ENCODE measurements at places on chromosomes 1 and 21.

GRCh38 chr21:16154951-16155635 lies 425.3 kb downstream of the USP25 start:
- no peaks in the 10 kb centered on the region for H3K36me3 ChIP-seq
- no peak for DNase-seq
- H3K27me3 ChIP-seq, result no peaks in the 10 kb centered on the region
- H3K4me1 ChIP-seq, result no peaks in the 10 kb centered on the region
- no peak overlapping the region for H3K27ac ChIP-seq
- no peak overlapping the region for H3K4me3 ChIP-seq

DNA sequence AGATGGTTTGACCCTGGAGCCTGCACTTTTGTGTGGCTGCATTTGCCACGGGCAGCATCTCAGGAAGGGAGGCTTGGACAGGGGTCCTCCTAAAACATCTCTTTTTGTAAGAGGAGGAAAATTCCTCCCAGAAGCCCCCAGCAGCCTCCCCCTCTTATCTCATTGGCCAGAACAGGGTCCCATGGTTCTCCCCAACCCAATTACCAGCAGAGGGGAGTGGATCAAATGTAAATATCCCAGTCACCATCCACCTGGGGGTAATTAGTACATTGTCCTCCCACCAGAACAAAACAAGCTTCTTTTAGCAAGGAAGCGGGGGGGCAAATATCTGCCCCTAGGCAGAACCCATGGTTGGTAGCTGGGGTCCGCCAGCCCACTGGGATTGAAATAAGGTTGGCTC lies 44.7 kb upstream of the TENT5B start:
- H3K27me3 ChIP-seq, result no peaks in the 10 kb centered on the region
- no peak overlapping the region for H3K4me3 ChIP-seq
- H3K36me3 ChIP-seq, result no peaks in the 10 kb centered on the region
- H3K4me1 ChIP-seq, result no peaks in the 10 kb centered on the region

- no peaks in the 10 kb centered on the region for H3K4me1 ChIP-seq
- DNase-seq, result peak; percentile 49
- H3K4me3 ChIP-seq, result no peak overlapping the region
- no peaks in the 10 kb centered on the region for H3K27me3 ChIP-seq
- H3K27ac ChIP-seq, result no peak overlapping the region
Measured at GRCh38 chr1:202009326-202010179, 834 bp upstream of the ELF3 start.

DNA sequence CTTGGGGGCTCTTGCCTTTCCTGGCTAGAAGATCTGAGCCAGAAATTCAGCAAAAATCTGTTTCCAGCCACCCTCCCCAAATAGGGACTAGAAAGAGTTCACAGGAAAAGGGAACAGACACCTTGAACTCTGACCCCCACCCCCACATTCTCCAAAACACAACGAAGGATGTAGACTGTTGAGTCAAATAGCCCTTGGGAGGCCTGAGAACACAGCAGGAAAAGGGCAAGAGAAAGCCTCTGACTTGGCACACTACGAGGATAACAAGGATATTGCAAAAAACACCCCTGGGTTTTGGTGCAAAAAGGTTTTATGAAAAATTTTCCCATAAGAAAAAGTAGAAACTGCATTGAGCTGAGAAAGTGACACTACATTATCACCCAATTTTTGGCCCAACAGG lies 1.9 kb upstream of the YRDC start:
- no peak overlapping the region for H3K27ac ChIP-seq
- peaks cover 37% of the 10 kb centered on the region for H3K4me1 ChIP-seq
- H3K4me3 ChIP-seq, result peak overlapping the region; percentile 14
- peaks cover 35% of the 10 kb centered on the region for H3K36me3 ChIP-seq

DNA sequence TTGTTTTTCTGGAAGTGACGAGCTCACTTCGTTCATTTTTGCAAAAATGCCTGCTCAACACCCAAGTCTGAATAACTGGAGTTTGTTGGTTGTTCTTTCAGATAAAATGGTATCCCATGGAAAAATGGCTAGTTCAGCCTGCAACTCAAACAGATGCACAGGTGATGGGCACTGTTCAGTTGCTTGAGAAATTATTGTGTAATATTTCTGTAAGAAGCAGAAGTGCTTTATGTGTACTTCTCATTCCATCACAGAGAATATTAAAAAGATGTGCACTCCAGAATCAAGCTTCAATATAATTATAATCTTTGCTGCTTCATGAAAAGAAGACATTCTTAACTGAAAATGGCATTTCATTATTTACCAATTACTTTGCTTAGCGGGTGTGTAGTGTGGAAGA lies 9.1 kb downstream of the SYT2 start:
- no peak overlapping the region for H3K4me3 ChIP-seq
- DNase-seq, result no peak
- H3K4me1 ChIP-seq, result no peaks in the 10 kb centered on the region
- no peak overlapping the region for H3K27ac ChIP-seq

DNA sequence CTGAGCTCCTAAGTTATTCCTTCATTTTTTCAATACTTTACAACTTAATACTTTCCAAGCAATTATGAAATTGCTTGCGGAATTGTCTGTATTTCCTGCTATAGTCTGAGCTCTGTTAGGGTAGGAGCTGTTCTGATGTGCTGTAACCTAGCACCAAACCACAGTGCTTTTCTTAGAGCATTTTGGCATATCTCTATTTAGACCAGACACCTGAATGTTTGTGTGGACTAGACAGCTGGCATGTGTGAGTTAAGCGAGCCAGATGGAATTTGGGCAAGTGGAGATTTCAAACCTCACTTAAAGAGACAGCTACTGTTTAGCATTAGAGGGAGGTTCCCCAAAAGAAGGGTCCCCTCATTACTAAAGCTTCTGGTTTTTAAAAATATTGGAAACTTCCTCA lies 106.1 kb downstream of the RWDD3 start:
- H3K27ac ChIP-seq, result no peak overlapping the region
- no peaks in the 10 kb centered on the region for H3K4me1 ChIP-seq
- H3K4me3 ChIP-seq, result no peak overlapping the region
- H3K36me3 ChIP-seq, result no peaks in the 10 kb centered on the region
- no peak for DNase-seq

GRCh38 chr21:20618878-20619277 lies 379.3 kb upstream of the NCAM2 start:
- no peaks in the 10 kb centered on the region for H3K36me3 ChIP-seq
- no peak overlapping the region for H3K4me3 ChIP-seq
- H3K27ac ChIP-seq, result no peak overlapping the region
- H3K4me1 ChIP-seq, result no peaks in the 10 kb centered on the region
- H3K27me3 ChIP-seq, result no peaks in the 10 kb centered on the region

DNA sequence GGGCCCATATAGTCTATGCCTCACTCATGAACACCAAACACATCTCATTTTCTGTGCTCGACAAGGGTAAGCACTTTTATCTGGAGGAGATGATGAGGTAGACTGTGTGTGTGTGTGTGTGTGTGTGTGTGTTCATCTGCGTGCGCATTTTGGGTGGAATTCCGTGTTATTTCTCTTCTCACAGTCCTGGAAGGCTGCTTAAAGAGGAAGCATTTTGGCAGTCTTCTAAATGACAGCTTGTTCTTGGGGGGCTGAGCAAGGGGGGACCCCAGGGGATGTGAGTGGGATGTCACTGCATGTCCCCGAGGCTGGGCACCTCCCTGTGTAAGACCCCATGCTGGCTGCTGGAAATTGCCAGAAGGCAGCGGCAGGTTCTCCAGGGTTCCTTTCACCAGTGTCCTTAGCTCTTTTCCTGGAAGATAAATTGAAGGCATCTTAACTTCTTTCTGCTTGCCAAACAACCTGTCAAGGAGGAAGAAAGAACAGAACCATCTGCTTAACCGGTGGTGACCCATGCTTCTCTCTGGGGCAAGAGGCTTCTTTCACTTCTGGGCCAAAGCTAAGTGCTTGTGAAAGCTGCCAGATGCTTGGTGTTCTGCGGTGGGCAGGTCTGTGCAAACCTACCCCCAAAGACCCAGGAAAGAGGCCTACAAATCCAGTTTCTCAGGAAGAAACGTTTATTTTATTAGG lies 9.9 kb upstream of the RD3 start:
- no peak overlapping the region for H3K27ac ChIP-seq
- no peak for DNase-seq
- H3K27me3 ChIP-seq, result peaks cover 3% of the 10 kb centered on the region
- H3K4me1 ChIP-seq, result no peaks in the 10 kb centered on the region
- no peak overlapping the region for H3K4me3 ChIP-seq
- no peaks in the 10 kb centered on the region for H3K36me3 ChIP-seq

- H3K4me3 ChIP-seq, result no peak overlapping the region
- H3K36me3 ChIP-seq, result no peaks in the 10 kb centered on the region
- no peaks in the 10 kb centered on the region for H3K4me1 ChIP-seq
- no peak overlapping the region for H3K27ac ChIP-seq
- H3K27me3 ChIP-seq, result no peaks in the 10 kb centered on the region
- no peak for DNase-seq
Measured at GRCh38 chr1:42981871-42982270, 23.2 kb upstream of the SLC2A1 start.

- H3K27me3 ChIP-seq, result peaks cover 6% of the 10 kb centered on the region
- no peak overlapping the region for H3K27ac ChIP-seq
- no peak for DNase-seq
- no peak overlapping the region for H3K4me3 ChIP-seq
- H3K4me1 ChIP-seq, result no peaks in the 10 kb centered on the region
Measured at GRCh38 chr1:87521452-87521851, 192.8 kb downstream of the LMO4 start.

GRCh38 chr1:219283541-219283940 lies 109.9 kb downstream of the LYPLAL1 start:
- no peak overlapping the region for H3K27ac ChIP-seq
- H3K27me3 ChIP-seq, result no peaks in the 10 kb centered on the region
- no peak for DNase-seq
- no peak overlapping the region for H3K4me3 ChIP-seq

DNA sequence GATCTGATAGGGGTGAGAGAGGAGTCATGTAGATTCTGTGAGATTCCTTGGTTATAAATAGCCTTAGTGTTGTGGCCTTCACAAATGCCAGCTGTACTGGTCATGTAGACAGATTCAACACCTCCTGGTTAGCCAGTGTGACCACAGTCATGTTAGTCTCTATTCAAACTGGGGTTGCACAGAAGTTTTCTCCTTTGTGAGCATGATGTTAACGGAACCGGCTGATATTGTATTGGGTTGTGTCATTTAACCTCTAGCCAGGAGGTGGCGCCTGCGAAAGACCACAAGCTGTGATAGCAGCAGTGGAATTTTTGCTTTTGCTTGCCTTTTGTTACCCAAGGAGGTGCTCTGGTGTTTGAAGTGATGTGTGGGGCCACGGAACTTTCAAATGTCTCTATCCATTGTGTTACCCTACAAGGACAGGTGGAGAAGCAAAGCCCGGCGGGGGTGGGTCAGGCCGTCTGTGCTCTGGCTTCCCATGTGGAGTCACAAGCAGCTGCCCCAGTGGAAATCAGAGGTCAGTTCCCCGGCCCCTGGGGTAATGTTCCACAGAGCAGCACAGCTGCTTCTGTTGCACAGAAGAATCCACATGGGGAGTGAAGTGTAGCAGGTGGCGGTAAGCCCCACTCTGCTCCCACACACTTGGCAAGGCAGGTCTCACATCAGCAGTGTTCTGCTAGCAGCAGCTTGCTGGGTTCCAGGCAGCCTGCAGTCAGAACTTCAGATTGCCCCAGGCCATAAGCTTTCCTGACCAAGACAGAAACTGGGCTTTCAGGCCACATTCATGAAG lies 112.6 kb downstream of the ADAMTS1 start:
- no peak overlapping the region for H3K4me3 ChIP-seq
- H3K27ac ChIP-seq, result no peak overlapping the region
- H3K36me3 ChIP-seq, result no peaks in the 10 kb centered on the region
- peak; percentile 8 for DNase-seq
- H3K4me1 ChIP-seq, result no peaks in the 10 kb centered on the region

DNA sequence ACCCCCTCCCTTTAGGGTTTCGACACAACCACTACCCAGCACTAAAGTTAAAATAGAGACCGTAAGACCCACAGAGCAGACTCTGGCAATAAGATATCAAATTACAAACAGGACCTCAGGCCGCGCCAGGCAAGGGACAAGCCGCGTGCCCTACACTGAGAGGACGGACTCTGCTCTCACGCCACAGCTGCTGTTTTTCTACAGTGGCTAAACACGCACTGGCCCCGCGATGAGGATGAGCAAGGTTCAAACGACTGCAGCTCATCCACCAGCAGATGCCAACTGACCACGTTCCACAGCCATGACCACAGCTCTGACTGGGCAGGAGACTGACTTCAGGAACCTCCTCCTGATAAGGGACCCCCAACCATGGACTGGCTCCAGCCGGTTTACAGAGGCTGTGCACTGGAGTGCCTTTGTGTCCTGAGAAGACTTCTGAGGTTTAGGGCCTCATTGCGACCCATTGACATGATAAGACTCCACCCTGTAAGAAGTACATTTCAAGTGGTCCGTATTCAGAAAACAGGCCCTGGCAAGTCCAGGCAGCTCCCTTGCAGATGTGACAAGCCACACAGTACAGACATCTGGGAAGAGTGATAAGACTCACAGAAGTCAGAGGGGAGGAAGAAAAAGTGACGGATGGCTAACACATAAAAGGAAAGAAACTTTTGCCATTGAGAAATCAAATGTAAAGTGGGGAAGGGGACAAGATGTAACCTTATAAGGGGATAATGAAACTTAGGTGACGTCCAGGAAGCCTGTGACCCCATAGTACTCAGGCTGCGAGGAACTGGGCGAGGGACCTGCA lies 1.5 kb upstream of the KRTAP10-6 start:
- no peaks in the 10 kb centered on the region for H3K27me3 ChIP-seq
- no peak overlapping the region for H3K4me3 ChIP-seq
- no peak overlapping the region for H3K27ac ChIP-seq
- no peak for DNase-seq
- no peaks in the 10 kb centered on the region for H3K36me3 ChIP-seq
- no peaks in the 10 kb centered on the region for H3K4me1 ChIP-seq

GRCh38 chr21:32403201-32403777 lies 9.2 kb upstream of the EVA1C start:
- H3K27me3 ChIP-seq, result no peaks in the 10 kb centered on the region
- no peak overlapping the region for H3K27ac ChIP-seq
- peak; percentile 51 for DNase-seq

DNA sequence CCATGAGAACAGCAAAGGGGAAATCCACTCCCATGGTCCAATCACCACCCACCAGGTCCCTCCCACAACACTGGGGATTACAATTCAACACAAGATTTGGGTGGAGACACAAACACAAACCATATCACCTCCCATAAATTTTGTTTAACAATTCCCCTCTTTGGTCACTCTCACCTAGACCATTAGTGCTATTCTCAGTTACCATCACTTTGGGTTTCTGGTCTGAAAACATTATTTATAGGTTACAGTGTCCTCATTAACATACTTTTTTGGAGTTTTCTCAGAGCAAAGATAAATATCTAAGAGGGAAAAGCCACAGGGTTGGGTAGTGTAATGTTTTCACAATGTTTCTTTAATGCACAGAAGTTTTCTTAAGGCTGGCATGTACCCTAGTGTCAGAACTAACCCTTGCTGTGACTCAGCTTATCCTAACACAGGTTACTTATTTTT lies 47.7 kb upstream of the DNAH14 start:
- H3K36me3 ChIP-seq, result no peaks in the 10 kb centered on the region
- no peaks in the 10 kb centered on the region for H3K4me1 ChIP-seq
- no peak overlapping the region for H3K4me3 ChIP-seq
- peaks cover 14% of the 10 kb centered on the region for H3K27me3 ChIP-seq

DNA sequence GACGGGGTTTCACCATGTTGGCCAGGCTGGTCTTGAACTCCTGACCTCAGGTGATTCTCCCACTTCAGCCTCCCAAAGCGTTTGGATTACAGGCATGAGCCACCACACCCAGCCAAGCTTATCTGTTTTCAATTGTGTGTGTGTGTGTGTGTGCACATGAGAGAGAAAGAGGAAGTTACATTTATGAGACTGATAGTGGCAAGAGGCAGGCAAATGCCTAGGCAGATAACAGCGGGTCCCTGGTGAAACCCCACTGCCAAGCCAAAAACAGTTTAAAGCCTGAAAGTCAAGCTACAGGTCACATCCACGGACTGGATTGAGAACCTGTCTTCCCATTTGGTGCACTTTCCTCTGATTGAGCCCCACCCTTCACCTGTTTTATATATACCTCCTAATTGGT lies 35.1 kb upstream of the IFNGR2 start:
- H3K27ac ChIP-seq, result no peak overlapping the region
- H3K4me3 ChIP-seq, result no peak overlapping the region
- H3K27me3 ChIP-seq, result no peaks in the 10 kb centered on the region
- H3K36me3 ChIP-seq, result peaks cover 11% of the 10 kb centered on the region
